Activated CD8-positive, alpha-beta T cell treated with anti-CD3 and anti-CD28 coated beads for 36 hours (primary cell): ENCODE measurements at places on chromosomes 1 and 21. TPM values are rescaled to one million over a fixed set of nuclear protein-coding genes. Genes with fewer than 3 reads are reported as not detected.
A peak's percentile ranks its signal among the peaks of the same experiment; 100 is the strongest.

The BGLAP gene
- 2.2 TPM for total RNA-seq

DNA sequence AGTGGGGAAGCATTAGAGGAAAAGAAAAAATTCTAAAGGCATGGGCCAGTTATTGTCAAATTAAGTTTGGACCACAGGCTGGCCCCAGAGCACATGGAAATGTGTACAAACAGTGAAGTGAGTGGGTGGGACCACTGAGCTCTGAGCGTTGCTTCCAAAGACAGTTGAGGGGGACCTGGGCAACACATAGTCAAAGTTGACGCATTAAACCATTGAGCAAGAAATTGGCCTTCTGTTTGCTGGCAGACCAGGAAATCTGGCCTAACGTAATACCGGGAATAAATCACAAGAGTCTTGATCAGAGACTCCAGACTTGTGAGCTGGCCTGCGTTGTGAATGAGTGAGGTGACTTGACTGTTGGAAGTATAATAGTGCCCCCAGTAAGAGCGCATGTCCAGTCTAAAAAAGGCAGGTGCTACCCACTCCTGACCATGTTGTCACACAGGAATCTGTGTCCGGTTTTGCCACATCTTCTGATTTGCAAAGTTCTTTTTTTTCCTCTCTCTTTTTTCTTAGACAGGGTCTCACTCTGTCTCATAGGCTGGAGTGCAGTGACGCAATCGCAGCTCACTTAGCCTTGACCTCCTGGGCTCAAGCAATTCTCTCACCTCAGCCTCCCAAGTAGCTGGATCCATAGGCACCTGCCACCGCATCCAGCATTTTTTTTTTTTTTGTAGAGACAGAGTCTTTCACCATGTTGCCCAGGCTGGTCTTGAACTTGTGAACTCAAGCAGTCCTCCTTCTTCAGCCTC lies 10.7 kb downstream of the EPHB2 start:
- DNase-seq: no peak

The FAM163A gene
- total RNA-seq: not detected

The ZNF124 gene
- total RNA-seq: 15.5 TPM

The FCGR3A gene
- total RNA-seq: 0.27 TPM

- no peak for DNase-seq
Observed at GRCh38 chr1:207941665-207942064, 30.7 kb upstream of the CD34 start.

DNA sequence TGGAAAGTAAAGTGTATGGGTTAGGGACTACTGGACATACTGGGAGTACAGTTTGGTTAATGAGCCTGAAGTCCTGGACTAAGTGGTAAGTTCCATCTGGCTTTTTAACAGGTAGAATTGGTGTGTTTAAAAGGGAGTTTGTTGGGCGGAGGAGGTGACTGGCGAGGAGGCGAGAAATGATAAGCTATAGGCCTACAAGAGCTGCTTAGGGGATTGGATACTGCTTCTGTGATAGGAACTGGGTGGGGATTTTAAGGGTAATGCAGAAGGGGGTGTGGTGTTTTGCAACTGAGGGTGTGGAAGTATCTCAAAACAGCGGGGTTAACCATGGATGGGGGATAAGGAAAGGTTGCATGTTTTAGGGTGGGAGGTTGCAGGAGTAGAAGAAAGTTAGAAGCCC lies 3.5 kb downstream of the ERVH48-1 start:
- no peak for DNase-seq

- no peak for DNase-seq
Observed at GRCh38 chr1:224846119-224846907, 83.2 kb upstream of the DNAH14 start.

GRCh38 chr1:156489166-156489934 lies 11.2 kb downstream of the MEF2D start:
- peak; percentile 80 for DNase-seq

The ASCL5 gene
- total RNA-seq: 0.29 TPM

GRCh38 chr1:110873856-110874255 lies 908 bp downstream of the CD53 start:
- peak; percentile 38 for DNase-seq

DNA sequence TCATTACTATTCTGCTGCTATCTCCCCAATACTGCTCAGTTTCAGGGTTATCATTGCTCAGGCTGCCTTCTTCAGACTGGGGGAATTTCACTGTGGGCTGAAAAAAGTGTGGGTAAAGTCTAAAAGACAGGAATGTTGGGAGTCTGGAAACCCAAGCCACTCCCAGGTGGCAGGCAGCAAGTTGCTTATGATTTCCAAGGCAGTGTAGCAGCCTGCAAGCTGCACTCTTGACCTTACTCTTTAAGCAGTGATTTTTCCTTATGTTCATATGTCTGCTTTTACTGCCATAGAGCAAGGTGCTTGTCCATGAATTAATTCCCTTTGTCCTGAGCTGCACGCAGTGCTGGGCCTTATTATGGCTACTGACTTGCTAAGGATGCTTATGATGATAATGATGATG lies 53.1 kb downstream of the PHC2 start:
- no peak for DNase-seq

The ANKRD35 gene
- total RNA-seq: 0.54 TPM

The NUDT4B gene
- total RNA-seq: not detected

The LRRC39 gene
- 0.34 TPM for total RNA-seq

The SMYD2 gene
- total RNA-seq: 37.4 TPM
